ENCODE measurements at places on chromosomes 5 and 9.

GRCh38 chr5:36724467-36725332, 118.3 kb downstream of the SLC1A3 start:
- peak; percentile 49 for DNase-seq

GRCh38 chr9:4298255-4299004, 1.4 kb downstream of the GLIS3 start:
- DNase-seq, result peak; percentile 68

DNA sequence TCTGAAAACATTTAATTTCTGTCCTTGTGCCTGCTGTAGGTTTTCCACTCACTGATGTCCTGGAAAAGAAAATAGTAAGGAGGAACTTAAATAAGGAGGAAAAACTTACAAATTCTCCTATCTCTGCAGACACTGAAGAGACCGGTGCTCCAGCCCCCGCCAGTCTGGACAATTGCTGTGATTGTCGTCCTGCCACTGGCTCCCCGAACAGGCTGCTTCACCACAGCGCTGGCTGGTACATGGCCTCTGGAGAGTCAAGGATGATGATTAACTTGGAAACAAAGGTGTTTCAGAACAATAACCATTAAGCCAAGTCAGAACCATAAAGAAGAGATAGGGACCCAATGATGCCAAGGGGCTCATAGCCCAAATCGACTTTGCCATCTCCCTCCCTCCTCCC, 7.3 kb downstream of the PLAC8L1 start:
- no peak for DNase-seq

DNA sequence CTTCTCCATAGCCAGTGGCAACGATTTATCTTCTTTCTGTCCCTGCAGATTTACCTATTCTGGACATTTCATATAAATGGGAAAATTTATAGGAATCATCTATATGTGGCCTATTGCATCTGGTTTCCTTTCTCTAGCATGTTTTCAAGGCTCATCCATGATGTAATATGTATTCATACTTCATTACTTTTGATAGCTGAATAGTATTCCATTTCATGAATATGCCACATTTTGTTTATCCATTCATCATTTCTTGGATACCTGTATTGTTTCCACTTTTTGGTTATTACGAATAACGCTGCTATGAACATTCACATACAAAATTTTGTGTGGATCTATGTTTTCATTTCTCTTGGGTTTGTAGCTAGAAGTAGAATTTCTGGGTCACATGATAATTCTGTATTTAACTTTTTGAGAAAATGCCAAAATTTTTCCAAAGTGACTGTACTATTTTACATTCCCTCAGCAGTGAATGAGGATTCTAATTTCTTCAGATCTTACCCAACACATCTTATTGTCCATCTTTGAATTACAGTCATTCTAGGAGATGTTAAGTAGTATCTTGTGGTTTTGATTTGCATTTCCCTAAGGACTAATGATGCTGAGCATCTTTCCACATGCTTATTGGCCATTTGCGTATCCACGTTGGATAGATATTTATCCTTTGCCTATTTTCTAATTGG, 3.6 kb downstream of the IARS1 start:
- DNase-seq, result no peak

GRCh38 chr5:173691931-173692330, 75.5 kb upstream of the BOD1 start:
- DNase-seq, result no peak

DNA sequence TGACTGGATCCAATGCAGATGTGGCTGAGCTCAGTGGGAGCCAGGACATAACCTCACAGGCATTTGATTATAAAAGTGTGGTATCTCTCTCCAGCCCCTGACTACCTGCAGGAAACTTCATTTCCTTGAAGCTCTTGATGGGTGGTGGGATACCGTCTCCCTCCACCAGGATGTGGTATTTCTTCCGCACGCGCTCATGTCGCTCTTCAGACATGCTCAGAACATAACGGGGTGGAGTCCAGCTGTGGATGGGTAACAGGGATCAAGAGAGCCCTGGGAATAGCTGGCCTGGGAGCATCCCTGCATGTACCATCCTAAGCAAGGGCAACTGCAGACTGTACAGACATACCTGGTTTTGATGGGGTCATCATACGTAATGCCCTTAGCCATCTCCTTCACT, 1.2 kb downstream of the DDX41 start:
- DNase-seq, result no peak

GRCh38 chr9:106956971-106957370, 94.0 kb downstream of the ZNF462 start:
- DNase-seq, result no peak

GRCh38 chr9:104350541-104350940, 153.5 kb upstream of the OR13F1 start:
- no peak for DNase-seq

DNA sequence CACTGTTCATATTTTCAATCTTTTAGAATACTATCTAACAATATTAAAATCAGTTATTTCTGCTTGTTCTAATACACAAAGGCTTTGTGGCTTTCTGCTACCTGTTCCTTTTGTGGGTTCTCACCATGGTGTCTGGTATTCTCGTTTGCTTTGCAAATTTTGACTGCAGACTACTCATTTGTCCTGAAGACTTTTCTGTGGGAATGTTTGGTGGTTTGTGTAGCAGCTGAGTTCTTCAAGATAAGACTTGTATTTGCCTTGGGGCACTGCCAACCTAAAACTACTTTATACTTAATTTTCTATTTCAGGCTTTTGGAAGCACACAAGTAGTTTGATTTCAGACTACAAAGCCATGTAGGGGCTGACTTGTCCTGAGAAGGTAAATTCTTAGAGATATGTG, 11.1 kb downstream of the IL33 start:
- no peak for DNase-seq

DNA sequence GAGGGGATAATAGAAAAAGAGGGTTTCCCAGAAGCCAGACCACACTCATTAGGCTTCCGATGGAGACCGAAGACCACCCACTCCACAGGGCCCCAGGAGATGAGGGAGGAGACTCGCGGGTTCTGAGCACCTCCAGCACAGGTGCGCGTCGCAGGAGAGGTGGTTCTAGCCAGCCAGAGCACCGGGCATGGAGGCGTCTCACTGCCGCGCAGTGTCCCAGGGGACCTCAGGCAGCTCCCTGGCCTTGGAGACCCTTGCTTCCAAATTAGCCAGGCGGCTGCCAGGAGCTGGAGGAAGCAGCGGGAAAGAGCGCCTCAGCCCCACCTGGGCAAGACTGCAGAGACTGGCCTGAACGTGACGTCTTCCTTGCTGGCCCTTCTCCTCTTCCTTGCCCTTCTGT, 115.4 kb upstream of the FBXL7 start:
- DNase-seq, result no peak

DNA sequence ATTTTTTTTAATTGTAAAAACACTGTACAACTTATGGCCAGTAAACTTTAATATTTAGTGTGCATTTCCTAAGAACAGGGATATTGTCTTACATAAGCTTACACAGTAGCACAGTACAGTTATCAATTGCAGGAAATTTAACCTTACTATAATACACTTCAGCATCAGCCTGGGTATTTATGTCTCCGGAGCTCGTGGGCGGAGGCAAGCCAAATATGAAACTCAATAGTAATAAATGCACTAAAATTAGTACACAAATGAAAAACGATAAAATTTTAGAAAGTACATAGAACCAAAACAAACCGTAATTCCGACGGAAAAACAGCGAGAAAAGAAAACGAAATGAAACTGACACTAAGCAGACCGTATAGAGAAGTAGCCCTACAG, 91.2 kb downstream of the ANXA2R start:
- no peak for DNase-seq

- DNase-seq, result no peak
Observed at GRCh38 chr5:159444441-159445082, 114.3 kb upstream of the IL12B start.

GRCh38 chr5:139816566-139816965, 21.0 kb downstream of the PSD2 start:
- no peak for DNase-seq

- no peak for DNase-seq
Observed at GRCh38 chr9:17063535-17064135, 71.2 kb upstream of the CNTLN start.

GRCh38 chr5:96624596-96624995, 37.6 kb upstream of the CAST start:
- DNase-seq, result no peak

DNA sequence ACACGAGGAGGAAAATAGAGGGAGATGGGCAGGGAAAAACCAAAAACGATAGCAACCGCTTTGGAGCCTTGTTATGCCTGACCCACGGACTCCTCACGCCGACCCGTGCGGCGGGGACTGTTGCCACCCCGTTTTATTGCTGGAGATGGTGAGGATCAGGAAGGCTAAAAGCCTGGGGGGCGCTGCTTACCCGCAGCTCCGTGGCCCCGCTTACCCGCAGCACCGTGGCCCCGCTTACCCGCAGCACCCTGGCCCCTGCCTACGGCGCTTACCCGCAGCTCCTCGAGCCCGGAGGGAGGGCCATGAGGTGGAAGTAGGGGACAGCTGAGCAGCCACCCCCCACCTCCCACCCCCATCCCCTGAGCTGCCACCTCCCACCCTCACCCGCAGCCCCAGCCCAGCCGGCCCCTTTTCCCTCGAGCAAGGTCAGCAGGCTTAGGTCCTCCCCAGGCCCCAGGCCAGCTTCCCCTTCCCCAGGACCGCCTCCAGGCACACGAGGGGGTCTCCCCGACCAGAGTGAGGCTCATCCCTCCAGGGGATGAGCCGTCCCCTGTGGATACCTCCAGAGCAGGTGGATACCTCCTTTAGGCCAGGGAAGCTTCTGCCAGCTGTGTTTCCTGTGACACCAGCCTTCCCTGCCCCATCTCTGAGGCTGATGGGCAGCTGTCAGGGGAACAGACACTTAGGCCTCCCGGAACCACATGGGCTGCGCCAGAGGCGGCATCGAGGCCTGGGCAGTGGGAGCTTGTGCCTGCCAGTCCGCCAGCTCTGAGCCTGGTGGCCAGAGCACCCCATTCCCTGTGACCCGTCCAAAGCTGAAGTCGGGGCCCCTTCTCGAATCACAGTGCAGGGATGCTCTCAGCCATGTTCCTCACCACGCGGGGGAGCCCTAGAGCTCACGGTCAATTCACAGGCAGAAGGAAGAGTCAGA, 92.3 kb downstream of the LMX1B start:
- peak; percentile 89 for DNase-seq

- no peak for DNase-seq
Observed at GRCh38 chr9:77887662-77888061, 143.9 kb downstream of the GNAQ start.

- no peak for DNase-seq
Observed at GRCh38 chr9:104784098-104784497, 20.2 kb downstream of the NIPSNAP3B start.

DNA sequence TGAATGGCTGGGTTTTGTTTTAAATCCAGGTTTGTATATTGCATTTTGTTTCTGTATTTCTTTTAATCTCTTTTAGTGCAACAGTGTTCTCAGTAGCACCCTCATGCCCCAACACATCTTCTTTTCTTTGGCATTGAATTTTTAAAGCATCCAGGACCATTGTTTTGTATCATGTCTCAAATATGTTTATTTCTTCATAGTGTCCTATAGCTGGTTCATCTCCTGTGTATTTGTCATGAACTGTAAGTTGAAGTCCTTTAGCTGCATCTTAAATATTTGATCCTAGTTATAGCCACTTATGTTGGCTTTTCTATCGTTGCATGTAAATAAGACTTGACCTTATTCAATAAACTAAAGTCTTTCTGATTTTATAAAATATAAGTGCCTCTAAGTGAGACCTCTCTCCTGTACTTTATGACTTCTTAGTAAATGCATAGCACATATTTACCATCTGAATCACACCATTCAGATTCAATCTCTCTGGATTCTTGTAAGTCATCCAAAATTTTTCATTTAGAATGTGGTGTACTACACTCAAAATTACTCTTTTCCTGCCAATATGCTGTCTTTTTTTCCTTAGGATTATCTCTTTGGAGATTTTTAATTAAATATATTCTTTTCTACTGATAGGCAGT, 21.0 kb upstream of the ERCC6L2 start:
- DNase-seq, result no peak

- no peak for DNase-seq
Observed at GRCh38 chr5:74107899-74108298, 481.9 kb downstream of the ARHGEF28 start.

DNA sequence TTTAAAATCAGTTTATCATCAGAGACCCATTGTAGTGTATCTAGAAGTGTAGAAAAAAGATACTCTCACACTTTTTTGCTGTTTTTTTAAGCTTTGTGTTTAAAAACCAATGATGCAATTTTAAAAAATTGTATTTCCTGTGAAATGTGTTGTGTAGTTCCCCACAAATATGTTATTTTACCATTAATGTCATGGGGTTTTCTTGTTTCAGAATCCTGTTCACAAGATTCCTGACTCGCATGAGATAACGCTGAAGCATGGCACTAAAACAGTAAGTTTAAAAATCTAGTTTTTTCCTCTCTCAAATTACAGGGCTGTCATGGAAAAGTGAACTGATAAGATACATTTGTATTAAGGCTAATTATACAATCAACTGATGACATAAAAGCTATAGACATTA, 58.6 kb downstream of the WDR70 start:
- no peak for DNase-seq

- no peak for DNase-seq
Observed at GRCh38 chr5:122967625-122968024, 68.9 kb downstream of the PPIC start.

DNA sequence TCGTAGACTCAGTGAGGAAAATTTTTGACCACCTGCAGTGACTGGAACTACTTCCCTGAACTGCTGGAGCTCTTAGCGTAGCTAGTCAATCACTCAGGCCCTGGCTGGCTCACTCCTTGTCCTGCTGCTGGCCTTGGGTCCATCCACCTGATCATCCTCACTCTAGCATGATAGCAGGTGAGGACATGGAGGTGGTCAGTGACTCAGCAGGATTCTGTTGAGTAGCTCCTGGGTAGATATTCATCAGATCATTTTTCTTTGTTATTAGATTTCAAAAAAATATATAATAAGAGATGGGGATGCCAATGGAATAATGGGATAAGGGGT, 25.0 kb upstream of the SEMA4D start:
- DNase-seq, result no peak

DNA sequence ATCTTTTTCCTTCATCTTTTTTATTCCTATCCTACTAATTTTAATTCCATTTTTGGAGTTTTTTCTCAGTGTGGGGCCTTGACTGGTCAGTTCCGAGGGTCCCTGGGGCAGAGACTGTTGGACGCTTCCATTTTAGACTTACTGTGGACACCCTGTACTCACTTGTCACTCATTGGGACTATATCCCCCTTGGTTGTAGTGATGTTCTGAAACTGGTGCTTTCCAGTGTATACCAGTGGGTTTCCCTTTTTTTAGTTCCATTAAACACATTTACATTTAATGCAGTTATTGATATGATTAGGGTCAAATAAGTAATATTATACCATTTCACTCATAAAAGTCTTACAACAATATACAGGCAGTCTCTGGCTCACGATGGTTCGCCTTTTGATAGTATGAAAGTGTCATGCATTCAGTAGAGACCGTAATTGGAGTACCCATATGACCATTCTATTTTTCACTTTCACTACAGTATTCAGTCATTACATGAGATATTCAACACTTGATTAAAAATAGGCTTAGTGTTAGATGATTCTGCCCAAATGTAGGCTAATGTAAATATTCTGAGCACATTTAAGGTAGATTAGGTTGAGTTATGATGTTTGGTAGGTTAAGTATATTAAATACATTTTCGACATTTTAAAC, 46.0 kb downstream of the CNOT6 start:
- DNase-seq, result no peak
